ENCODE measurements at places on chromosomes 6 and 20. TPM values are rescaled to one million over a fixed set of nuclear protein-coding genes. Genes with fewer than 3 reads are reported as not detected.
A peak's percentile ranks its signal among the peaks of the same experiment; 100 is the strongest.

Gene JPH2
- total RNA-seq, result 0.36 TPM

Gene WFDC2
- not detected for total RNA-seq

Gene SDCBP2
- 5.1 TPM for total RNA-seq

Gene CPXM1
- total RNA-seq, result 0.25 TPM

Gene RIMS4
- total RNA-seq, result not detected

Gene CALHM6
- total RNA-seq, result 26.7 TPM

Gene KCNS1
- 0.08 TPM for total RNA-seq

Gene SMIM8
- total RNA-seq, result 11.9 TPM

Gene TREM2
- 2.8 TPM for total RNA-seq

Gene IL17A
- total RNA-seq, result not detected

Gene OR12D2
- total RNA-seq, result not detected

Gene PEDS1
- total RNA-seq, result 24.5 TPM

GRCh38 chr6:134517145-134517658, 199.3 kb upstream of the SGK1 start:
- no peak for DNase-seq
- peaks cover under 1% of the 10 kb centered on the region for H3K27me3 ChIP-seq
- no peak overlapping the region for H3K27ac ChIP-seq
- H3K4me1 ChIP-seq, result peaks cover 18% of the 10 kb centered on the region
- H3K4me3 ChIP-seq, result no peak overlapping the region
- H3K36me3 ChIP-seq, result peaks cover 3% of the 10 kb centered on the region

- DNase-seq, result no peak
- no peaks in the 10 kb centered on the region for H3K36me3 ChIP-seq
- H3K4me3 ChIP-seq, result no peak overlapping the region
- peaks cover 11% of the 10 kb centered on the region for H3K27me3 ChIP-seq
- H3K27ac ChIP-seq, result no peak overlapping the region
These were observed 15.4 kb upstream of the SLC22A16 start for GRCh38 chr6:110491644-110492317.

DNA sequence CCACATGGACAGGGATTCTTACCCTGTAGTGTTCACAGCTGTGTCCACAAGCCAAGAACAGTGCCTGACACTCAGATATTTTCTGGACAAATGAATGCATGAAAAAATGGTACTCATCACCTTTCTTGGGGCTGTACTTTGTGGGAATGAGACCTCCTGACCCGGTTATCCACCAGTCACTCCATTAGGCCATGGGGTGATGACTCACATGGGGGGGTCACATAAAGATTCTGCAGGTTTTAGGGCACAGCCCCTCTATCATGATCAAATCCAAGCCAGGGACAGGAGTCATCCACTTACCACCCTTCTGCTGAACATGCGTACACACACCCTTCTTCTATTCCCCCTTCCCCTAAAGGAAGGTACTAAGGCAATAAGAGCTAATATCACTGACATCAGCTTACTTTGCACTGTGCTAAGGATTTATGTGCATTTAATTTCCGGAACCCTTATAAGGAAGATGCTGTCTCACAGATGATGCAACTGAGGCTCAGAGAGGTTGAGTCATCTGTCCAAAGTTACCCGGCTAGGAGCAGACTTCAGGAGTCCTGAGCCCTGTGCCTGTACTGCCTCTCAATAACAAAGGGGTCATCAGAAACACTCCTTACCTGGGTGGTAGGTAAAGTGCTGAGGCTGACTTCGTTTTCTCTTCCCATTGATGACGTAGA, 107.8 kb downstream of the NFATC2 start:
- no peak for DNase-seq
- H3K27ac ChIP-seq, result no peak overlapping the region
- peaks cover 53% of the 10 kb centered on the region for H3K36me3 ChIP-seq
- no peaks in the 10 kb centered on the region for H3K27me3 ChIP-seq

DNA sequence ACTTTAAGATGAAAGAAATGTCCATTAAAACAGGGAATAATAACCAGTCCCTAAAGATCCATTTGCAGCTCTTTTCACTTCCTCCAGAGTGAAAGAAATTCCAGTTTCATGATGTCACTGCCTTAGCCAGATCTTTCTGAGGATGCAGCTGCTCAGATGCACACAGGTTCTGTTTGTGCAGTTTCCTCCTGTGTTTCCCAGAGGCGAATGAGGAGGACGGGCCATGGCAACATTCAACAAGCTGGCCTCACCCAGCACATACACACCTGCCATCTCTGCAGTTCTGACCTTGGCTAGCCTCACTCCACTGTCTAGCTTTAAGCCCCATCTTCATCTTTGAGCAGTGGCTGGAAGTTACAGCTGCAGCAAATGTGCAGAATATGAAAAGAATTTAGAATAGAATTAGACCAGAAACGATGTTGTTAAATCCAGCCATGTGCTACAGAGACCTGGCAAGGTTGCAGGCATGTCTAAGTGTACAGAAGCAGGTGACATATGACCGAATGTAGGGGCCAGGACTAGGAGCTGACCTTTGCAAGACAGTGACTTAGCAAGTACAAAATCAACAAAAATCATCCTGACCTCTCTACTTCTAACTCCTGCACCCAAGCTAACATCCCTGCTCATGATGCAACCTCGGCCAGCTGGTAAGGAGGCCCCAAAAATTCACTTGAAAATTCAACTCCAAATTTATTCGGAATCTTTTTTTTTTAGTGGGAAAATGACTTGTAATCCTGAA, 35.0 kb downstream of the FAM50B start:
- peaks cover 3% of the 10 kb centered on the region for H3K27me3 ChIP-seq
- no peak overlapping the region for H3K27ac ChIP-seq
- no peak for DNase-seq
- H3K4me3 ChIP-seq, result no peak overlapping the region

GRCh38 chr6:140379919-140380318, 1005.5 kb upstream of the CITED2 start:
- H3K27me3 ChIP-seq, result no peaks in the 10 kb centered on the region
- H3K4me1 ChIP-seq, result no peaks in the 10 kb centered on the region
- no peaks in the 10 kb centered on the region for H3K36me3 ChIP-seq
- no peak overlapping the region for H3K4me3 ChIP-seq
- H3K27ac ChIP-seq, result no peak overlapping the region
- DNase-seq, result no peak

- peaks cover 6% of the 10 kb centered on the region for H3K4me1 ChIP-seq
- no peaks in the 10 kb centered on the region for H3K36me3 ChIP-seq
- no peak overlapping the region for H3K27ac ChIP-seq
- peaks cover 38% of the 10 kb centered on the region for H3K27me3 ChIP-seq
These were observed 66.9 kb downstream of the TOX2 start for GRCh38 chr20:43981540-43981939.

DNA sequence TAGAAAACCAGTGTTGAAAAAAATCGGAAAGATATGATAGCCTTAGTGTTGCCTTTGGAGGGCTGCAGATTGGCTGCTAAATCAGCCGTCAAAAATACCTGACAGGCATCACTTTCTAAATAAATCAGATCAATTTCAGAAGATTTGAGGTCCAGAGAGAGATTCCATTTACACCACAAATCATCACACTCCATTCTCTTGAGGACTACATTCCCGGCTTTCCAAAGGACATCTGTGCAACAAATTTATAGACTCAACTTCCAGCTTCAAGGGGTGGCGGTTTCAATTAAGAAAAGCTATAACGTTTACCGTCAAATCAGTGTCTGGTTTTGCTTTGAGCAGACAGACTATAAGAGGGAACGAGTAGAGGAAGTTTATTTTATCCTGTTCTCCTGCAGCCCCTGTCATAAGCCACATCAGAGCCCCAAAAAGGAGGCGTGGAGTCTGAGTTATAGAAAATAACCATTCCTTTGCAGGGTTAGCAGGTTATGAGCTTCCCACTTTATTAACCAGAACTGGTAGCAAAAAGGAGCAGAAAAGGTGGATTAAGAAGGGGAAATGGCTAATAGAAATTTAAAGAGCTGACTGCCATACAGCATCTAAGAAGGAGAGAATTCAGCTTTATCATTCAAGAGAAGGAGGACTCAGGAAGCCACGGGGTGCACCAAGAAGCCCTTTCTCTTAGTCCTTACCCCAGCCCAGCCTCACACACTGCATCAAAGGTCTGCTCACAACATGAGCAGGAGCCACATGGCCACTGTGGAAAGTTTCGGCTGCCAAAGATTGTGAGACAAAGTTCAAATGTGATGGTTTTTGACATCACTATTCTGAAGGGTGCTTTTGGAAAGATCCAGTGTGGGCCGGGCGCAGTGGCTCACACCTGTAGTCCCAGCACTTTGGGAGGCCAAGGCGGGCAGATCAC, 12.9 kb upstream of the UQCC2 start:
- peaks cover 31% of the 10 kb centered on the region for H3K27me3 ChIP-seq
- H3K4me1 ChIP-seq, result peaks cover 11% of the 10 kb centered on the region
- no peak for DNase-seq
- no peak overlapping the region for H3K27ac ChIP-seq

- no peak overlapping the region for H3K4me3 ChIP-seq
- DNase-seq, result no peak
- peaks cover 16% of the 10 kb centered on the region for H3K4me1 ChIP-seq
- H3K36me3 ChIP-seq, result peaks cover 13% of the 10 kb centered on the region
- peak overlapping the region; percentile 55 for H3K27ac ChIP-seq
- H3K27me3 ChIP-seq, result no peaks in the 10 kb centered on the region
These were observed 73.4 kb upstream of the NOX3 start for GRCh38 chr6:155528982-155529453.

- no peak for DNase-seq
- H3K27me3 ChIP-seq, result no peaks in the 10 kb centered on the region
- no peak overlapping the region for H3K4me3 ChIP-seq
- H3K36me3 ChIP-seq, result no peaks in the 10 kb centered on the region
- H3K27ac ChIP-seq, result no peak overlapping the region
These were observed 560.8 kb downstream of the CD109 start for GRCh38 chr6:74256781-74257180.

DNA sequence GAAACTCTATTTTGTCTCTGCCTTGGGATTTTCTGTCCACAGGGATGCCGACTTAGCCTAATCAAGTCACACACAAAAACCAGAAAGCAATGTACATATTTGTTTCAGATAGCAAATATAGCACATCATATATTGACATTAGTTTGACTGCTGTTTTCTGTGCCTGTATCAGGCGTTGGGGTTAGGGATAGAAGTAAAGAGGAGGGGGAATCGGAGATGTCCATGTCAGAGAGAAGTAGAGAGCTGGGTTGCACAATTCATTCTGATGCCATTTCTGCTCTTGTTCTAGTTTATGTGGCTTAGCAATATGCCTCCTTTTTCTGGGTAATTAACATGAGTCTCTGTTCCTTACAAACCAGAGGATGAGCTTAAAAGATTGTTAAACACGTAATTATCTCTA, 14.7 kb upstream of the IPCEF1 start:
- no peak overlapping the region for H3K4me3 ChIP-seq
- no peaks in the 10 kb centered on the region for H3K27me3 ChIP-seq

DNA sequence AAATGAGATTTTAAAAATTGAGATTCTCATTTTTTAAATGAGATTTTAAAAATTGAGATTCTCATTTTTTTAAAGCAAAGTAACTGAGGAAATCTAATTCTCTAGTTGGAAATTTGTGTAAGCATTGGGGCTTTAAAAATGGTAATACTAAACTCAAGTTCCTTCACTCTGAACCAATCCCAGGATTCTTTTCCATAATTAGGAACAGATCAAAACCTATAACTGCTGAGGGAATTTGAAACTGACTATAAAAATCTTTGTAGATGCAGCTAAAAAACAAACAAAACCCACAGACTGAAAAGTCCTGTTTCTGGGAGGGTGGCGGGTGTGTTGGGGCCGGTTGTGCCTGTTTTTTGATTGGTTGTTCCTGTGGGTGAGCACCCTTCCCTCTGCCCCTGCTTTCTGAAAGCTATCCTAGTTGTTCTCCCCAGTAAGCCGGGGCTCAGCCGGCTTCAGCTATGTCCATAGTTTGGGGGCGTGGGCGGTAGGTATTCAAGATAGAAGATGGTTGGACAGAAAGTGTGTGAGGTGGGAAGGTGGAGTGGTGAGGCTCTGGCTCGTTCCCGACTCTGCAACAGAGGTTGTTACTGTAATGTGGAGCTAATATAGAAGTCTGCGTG, 49.3 kb downstream of the GFRA4 start:
- no peak for DNase-seq
- H3K4me1 ChIP-seq, result no peaks in the 10 kb centered on the region
- no peak overlapping the region for H3K27ac ChIP-seq

GRCh38 chr6:80268865-80269730, 162.6 kb downstream of the BCKDHB start:
- no peaks in the 10 kb centered on the region for H3K4me1 ChIP-seq
- H3K27ac ChIP-seq, result no peak overlapping the region
- no peak overlapping the region for H3K4me3 ChIP-seq
- H3K36me3 ChIP-seq, result peaks cover 6% of the 10 kb centered on the region

DNA sequence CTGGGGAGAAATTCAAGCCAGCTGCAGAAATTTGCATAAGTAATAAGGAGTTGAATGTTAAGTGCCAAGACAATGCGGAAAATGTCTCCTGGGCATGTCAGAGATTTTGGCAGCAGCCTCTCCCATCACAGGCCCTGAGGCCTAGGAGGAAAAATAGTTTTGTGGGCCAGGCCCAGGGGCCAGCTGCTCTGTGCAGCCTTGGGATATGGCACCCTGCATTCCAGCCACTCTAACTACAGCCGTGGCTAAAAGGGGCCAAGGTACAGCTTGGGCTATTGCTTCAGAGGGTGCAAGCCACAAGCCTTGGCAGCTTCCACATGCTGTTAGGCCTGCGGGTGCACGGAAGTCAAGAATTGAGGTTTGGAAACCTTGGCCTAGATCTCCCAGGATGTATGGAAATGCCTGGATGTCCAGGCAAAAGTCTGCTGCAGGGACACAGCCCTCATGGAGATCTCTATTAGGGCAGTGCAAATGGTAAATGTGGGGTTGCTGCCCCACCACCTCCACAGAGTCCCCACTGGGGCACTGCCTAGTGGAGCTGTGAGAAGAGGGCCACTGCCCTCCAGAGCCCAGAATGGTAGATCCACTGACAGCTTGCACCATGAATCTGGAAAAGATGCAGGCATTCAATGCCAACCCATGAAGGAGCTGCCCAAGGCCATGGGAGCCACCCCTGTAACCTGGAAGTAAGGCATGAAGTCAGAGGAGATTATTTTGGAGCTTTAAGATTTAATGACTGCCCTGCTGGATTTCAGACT, 126.5 kb downstream of the DTNBP1 start:
- H3K36me3 ChIP-seq, result peaks cover 8% of the 10 kb centered on the region
- H3K4me1 ChIP-seq, result no peaks in the 10 kb centered on the region
- H3K27ac ChIP-seq, result no peak overlapping the region
- DNase-seq, result no peak
- no peaks in the 10 kb centered on the region for H3K27me3 ChIP-seq

DNA sequence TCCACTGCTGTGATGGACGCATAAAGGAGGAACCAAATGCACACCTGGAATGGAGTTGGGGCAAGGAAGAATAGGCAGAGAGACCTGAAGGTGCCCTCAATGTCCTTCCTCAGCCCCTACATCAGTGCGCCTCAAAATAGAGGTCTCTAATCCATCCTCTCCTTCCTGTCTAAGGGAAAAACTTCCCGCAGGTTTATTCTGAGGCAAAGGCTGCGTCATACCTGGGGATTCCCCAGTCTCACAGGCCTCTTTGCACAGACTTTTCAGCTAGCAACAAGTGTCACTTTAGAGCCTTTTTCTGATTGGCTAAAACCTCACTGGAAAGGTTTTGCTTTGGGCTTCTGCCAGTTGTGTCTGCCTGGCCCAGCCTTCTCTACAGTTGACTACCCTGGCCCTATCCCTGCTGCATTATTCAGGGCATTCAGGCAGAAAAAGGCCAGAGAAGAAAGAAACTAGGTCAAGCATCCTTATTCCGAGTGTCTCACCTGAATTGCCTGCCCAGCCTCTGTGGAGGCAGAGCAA, 1.8 kb upstream of the HLA-DQB1 start:
- H3K4me3 ChIP-seq, result no peak overlapping the region
- H3K4me1 ChIP-seq, result peaks cover 19% of the 10 kb centered on the region
- peaks cover 11% of the 10 kb centered on the region for H3K36me3 ChIP-seq
- H3K27me3 ChIP-seq, result peaks cover 39% of the 10 kb centered on the region
- DNase-seq, result no peak

- no peaks in the 10 kb centered on the region for H3K27me3 ChIP-seq
- H3K27ac ChIP-seq, result peak overlapping the region; percentile 10
- H3K4me1 ChIP-seq, result peaks cover 13% of the 10 kb centered on the region
- no peak for DNase-seq
These were observed 6.6 kb upstream of the ACAT2 start for GRCh38 chr6:159754959-159755914.

Measured in activated naive CD8-positive, alpha-beta T cell treated with anti-CD3 and anti-CD28 coated beads, Interleukin-2, amount 10 ng/mL, durations not matched to agents 7 days and 5 days (primary cell).